ENCODE measurements at places on chromosomes 2 and 18. TPM values are rescaled to one million over a fixed set of nuclear protein-coding genes. Genes with fewer than 3 reads are reported as not detected.

Gene PRKAG3
- total RNA-seq: not detected

Gene SNRNP27
- total RNA-seq: 38.3 TPM

Gene GKN2
- total RNA-seq: not detected

Gene ITGB1BP1
- total RNA-seq: 46.5 TPM

Gene CCDC178
- not detected for total RNA-seq

Gene MROH2A
- not detected for total RNA-seq

Gene HOXD12
- total RNA-seq: not detected
